Tibial nerve (tissue), 4 donors: ENCODE measurements at places on chromosomes 3 and 15.
A peak's percentile ranks its signal among the peaks of the same experiment; 100 is the strongest.

- no peaks in the 10 kb centered on the region for H3K27me3 ChIP-seq
- H3K27ac ChIP-seq, result no peak overlapping the region
- no peak overlapping the region for H3K4me3 ChIP-seq
Observed at GRCh38 chr15:25477816-25478215, 39.0 kb upstream of the UBE3A start.

DNA sequence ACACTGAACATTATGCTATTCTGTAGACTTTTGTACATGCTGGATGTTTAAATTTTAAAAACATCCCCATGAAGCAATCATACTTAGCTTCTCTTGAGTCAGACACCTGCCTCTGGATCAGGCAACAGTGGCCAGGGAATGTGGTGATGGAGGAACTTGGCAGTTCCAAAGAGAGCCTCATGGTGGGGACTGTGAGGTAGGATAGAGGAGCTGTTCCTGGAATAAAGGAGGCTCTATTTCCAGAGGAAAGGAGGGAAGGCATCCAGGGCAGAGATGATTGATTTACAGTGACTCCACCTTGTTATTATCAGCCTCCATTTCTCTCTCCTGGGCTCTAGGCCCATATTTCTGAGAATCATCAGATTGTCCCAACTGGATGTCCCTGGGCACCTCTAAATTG lies 35.0 kb upstream of the ABHD17C start:
- H3K4me3 ChIP-seq, result no peak overlapping the region
- H3K36me3 ChIP-seq, result no peaks in the 10 kb centered on the region
- no peak for DNase-seq
- H3K4me1 ChIP-seq, result no peaks in the 10 kb centered on the region
- no peaks in the 10 kb centered on the region for H3K27me3 ChIP-seq

DNA sequence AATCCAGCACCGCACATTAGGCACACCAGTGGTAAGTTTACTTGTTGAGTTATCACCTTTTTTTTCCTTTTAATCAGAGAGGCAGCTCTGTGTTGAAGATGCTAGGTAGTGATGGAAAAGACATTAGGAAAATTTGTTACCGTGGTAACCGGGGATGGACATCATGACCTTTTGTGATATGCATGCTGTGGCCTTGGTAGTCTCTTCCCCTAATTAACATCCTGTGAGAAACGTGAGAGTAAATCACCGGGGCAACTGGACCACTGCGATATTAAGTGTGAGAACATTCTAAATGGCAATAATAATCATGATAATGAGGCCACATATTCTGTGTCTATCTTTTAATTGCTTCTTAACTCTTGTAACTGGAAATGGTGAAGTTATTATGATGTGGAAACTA lies 362.0 kb downstream of the CACNA2D3 start:
- DNase-seq, result no peak
- no peaks in the 10 kb centered on the region for H3K36me3 ChIP-seq
- no peak overlapping the region for H3K4me3 ChIP-seq
- no peaks in the 10 kb centered on the region for H3K27me3 ChIP-seq
- H3K4me1 ChIP-seq, result no peaks in the 10 kb centered on the region

GRCh38 chr3:42796332-42796885 lies 7.9 kb downstream of the HIGD1A start:
- H3K27ac ChIP-seq, result no peak overlapping the region
- no peaks in the 10 kb centered on the region for H3K27me3 ChIP-seq
- no peaks in the 10 kb centered on the region for H3K36me3 ChIP-seq

DNA sequence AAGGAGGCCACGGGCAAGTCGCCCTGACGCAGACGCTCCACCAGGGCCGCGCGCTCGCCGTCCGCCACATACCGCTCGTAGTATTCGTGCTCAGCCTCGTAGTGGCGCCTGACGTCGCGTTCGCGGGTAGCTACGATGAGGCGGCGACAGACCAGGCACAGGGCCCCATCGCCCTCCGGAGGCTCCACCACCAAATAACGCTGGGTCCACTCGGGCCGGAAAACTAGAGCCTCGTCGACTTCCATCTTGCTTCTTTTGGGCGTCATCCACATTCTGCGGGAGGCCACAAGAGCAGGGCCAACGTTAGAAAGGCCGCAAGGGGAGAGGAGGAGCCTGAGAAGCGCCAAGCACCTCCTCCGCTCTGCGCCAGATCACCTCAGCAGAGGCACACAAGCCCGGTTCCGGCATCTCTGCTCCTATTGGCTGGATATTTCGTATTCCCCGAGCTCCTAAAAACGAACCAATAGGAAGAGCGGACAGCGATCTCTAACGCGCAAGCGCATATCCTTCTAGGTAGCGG lies at the start of gene EPM2AIP1:
Gene EPM2AIP1, minus strand, starts transcription at position 326 of the 520 bp plus-strand sequence. Its CDS starts 54 bp downstream, at position 272.
- H3K27me3 ChIP-seq, result no peaks in the 10 kb centered on the region
- peaks cover 37% of the 10 kb centered on the region for H3K4me1 ChIP-seq
- peak within 1 kb of the TSS; percentile 99 for H3K27ac ChIP-seq
- no peak for DNase-seq

- no peaks in the 10 kb centered on the region for H3K27me3 ChIP-seq
- H3K36me3 ChIP-seq, result peaks cover 10% of the 10 kb centered on the region
- peak overlapping the region; percentile 92 for H3K27ac ChIP-seq
- H3K4me3 ChIP-seq, result peak overlapping the region; percentile 67
- H3K4me1 ChIP-seq, result no peaks in the 10 kb centered on the region
- DNase-seq, result no peak
Observed at GRCh38 chr3:42590989-42591756, 513 bp downstream of the SS18L2 start.

DNA sequence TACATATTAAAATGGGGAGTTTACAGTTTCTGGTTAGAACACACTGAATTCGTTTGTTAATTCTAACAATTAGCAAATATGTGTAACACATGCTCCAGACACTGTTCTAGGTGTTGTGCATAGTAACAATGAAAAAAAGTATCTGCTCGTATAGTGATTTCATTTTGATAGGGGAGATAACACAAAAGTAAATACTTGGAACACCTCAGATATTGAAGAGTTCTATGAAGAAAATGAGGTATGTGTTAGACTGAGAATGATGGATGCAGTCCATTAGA lies 6.8 kb upstream of the TMF1 start:
- no peak overlapping the region for H3K4me3 ChIP-seq
- peaks cover 4% of the 10 kb centered on the region for H3K4me1 ChIP-seq
- no peak overlapping the region for H3K27ac ChIP-seq
- H3K36me3 ChIP-seq, result peaks cover 22% of the 10 kb centered on the region
- no peak for DNase-seq

DNA sequence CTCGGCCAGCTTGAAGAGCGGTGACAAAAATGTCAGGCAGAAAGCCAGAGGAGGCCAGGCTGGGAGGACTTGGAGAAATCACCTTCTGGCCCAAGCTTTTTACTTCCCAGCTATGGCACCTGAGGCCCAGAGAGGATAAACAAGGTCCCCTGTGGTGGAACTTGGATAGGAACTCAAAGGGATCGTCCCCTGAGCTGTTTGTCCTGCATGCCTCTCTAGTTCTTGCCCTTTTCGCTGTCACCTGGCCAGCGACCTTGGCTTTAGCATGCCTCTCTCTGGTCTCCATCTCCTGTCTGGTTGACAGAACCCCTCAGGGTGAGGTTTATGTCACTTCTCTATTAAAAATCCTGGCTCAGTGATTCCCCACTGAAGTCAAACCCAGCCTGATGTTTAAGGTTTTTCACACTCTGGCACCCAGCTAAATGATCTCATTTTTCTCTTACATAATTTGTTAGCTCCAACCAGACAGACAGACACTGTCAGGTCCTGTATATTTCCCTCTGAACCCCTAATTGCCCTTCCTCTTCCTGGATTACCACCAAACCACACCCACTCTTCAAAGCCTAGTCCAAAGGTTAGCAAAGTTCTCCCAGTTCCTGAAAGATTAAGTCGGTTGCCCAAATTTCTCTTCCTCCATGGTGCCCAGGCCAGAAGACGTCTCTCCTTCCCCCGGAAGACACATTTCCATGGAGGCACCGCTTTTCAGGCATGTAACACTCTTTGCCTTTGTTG lies 169.1 kb downstream of the FAM43A start:
- no peak overlapping the region for H3K4me3 ChIP-seq
- no peak overlapping the region for H3K27ac ChIP-seq
- H3K36me3 ChIP-seq, result no peaks in the 10 kb centered on the region
- no peak for DNase-seq
- H3K27me3 ChIP-seq, result no peaks in the 10 kb centered on the region

- DNase-seq, result no peak
- no peak overlapping the region for H3K27ac ChIP-seq
- no peaks in the 10 kb centered on the region for H3K4me1 ChIP-seq
- H3K27me3 ChIP-seq, result no peaks in the 10 kb centered on the region
Observed at GRCh38 chr3:182342252-182342651, 451.1 kb upstream of the ATP11B start.

- H3K4me3 ChIP-seq, result no peak overlapping the region
- H3K4me1 ChIP-seq, result peaks cover 11% of the 10 kb centered on the region
- DNase-seq, result no peak
- H3K36me3 ChIP-seq, result peaks cover 3% of the 10 kb centered on the region
- H3K27me3 ChIP-seq, result no peaks in the 10 kb centered on the region
Observed at GRCh38 chr3:66386011-66386924, 114.6 kb downstream of the LRIG1 start.

GRCh38 chr3:11717768-11718636 lies 74.3 kb upstream of the VGLL4 start:
- peak; percentile 12 for DNase-seq
- peak overlapping the region; percentile 95 for H3K4me3 ChIP-seq
- peak overlapping the region; percentile 95 for H3K27ac ChIP-seq
- H3K36me3 ChIP-seq, result no peaks in the 10 kb centered on the region
- no peaks in the 10 kb centered on the region for H3K27me3 ChIP-seq
- peaks cover 18% of the 10 kb centered on the region for H3K4me1 ChIP-seq

GRCh38 chr3:125075738-125076137 lies 19.9 kb upstream of the HEG1 start:
- no peaks in the 10 kb centered on the region for H3K27me3 ChIP-seq
- H3K4me1 ChIP-seq, result no peaks in the 10 kb centered on the region
- no peaks in the 10 kb centered on the region for H3K36me3 ChIP-seq
- H3K4me3 ChIP-seq, result no peak overlapping the region

DNA sequence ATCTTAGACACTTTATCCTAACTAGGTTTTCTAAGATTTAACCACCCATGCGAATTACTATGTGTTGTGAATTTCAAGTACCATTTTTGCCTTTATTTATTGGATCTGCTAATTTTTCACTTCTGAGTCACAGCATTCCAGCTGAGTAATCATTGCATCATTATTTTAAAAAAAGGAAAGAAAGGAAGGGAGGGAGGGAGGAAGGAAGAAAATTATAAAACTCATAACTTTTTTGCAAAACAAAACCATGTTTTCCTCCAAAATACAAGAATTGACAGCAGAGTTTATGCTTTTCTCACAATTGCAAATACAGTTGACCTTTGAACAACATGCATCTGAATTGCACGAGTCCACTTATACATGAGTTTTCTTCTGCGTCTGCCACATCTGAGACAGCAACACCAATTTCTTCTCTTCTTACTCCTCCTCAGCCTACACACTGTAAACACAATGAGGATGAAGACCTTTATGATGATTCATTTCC lies 651.4 kb upstream of the NECTIN3 start:
- no peak overlapping the region for H3K27ac ChIP-seq
- peaks cover 7% of the 10 kb centered on the region for H3K4me1 ChIP-seq
- H3K4me3 ChIP-seq, result no peak overlapping the region
- no peaks in the 10 kb centered on the region for H3K27me3 ChIP-seq
- no peaks in the 10 kb centered on the region for H3K36me3 ChIP-seq
- no peak for DNase-seq

GRCh38 chr3:47910777-47911440 lies 105.3 kb downstream of the MAP4 start:
- no peaks in the 10 kb centered on the region for H3K4me1 ChIP-seq
- no peak for DNase-seq
- no peak overlapping the region for H3K27ac ChIP-seq
- peaks cover 81% of the 10 kb centered on the region for H3K36me3 ChIP-seq

DNA sequence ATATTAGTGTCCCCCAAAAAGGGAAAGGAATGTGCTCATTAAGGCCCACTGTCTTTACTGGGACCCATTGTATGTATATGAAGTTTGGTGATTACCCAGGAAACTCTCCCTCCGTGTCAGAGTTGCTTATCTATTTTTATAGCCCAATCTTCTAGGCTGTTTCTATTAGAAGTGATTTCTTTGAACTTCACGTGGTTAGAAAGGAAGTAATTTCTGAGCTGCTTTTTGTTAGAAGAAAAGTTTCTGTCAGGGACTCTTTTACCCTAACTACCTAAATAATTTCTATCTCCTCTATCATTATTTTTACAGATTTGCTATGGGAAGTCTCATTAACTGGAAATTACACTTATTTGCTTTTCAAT lies 17.7 kb upstream of the SENP7 start:
- no peaks in the 10 kb centered on the region for H3K27me3 ChIP-seq
- no peaks in the 10 kb centered on the region for H3K36me3 ChIP-seq
- no peaks in the 10 kb centered on the region for H3K4me1 ChIP-seq

- H3K27me3 ChIP-seq, result no peaks in the 10 kb centered on the region
- H3K36me3 ChIP-seq, result no peaks in the 10 kb centered on the region
- no peaks in the 10 kb centered on the region for H3K4me1 ChIP-seq
Observed at GRCh38 chr3:105368566-105369499, 2.1 kb downstream of the ALCAM start.

GRCh38 chr15:97963779-97964178 lies 3.3 kb downstream of the ARRDC4 start:
- no peak for DNase-seq
- peak overlapping the region; percentile 48 for H3K27ac ChIP-seq
- H3K4me3 ChIP-seq, result no peak overlapping the region
- H3K27me3 ChIP-seq, result no peaks in the 10 kb centered on the region

- H3K4me1 ChIP-seq, result no peaks in the 10 kb centered on the region
- H3K27me3 ChIP-seq, result no peaks in the 10 kb centered on the region
- H3K4me3 ChIP-seq, result no peak overlapping the region
- no peaks in the 10 kb centered on the region for H3K36me3 ChIP-seq
- no peak for DNase-seq
Observed at GRCh38 chr3:154981201-154981600, 98.9 kb upstream of the MME start.

DNA sequence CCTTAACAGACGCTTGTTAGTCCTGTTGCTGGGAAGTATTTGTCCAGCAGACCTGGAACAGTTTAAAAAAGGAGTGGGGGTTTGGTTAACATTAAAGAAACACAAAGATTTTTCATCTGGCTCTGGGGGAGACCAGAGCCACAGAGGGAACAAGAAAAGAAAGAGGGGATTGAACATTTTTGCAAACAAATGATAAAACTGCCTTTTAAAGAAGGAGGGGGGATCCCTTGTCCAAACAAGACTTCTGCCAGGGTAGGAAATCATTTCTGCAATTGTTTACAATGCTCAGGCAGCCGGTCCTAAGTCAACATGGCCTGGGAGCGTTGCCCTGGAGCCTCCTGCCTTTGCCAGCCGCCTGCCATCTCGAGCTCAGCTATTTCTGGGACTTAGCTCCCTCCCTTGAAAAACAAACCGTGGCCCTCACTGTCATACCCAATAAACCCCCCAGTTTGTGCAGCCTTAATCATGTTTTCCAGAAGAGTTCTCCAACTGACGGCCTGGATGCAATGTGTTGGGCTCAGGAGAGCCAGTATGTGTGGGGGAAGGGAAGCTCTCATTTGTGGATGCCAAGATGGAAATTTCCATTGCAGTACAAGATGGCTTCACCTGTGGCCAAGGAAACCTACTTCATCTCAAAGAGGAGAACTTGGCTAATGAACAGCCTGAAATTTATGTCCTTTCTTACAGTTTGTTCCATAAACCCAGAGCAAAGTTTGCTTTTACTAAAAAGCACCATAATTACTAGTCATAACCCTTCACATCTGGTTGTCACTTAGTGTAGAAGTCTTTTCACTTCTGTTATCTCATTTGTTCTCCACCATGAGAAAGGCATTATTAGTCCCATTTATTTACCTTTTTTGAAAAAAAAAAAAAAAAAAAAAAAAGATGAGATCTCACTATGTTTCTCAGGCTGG lies 75.9 kb upstream of the RNU6-1 start:
- peak overlapping the region; percentile 68 for H3K27ac ChIP-seq
- no peaks in the 10 kb centered on the region for H3K36me3 ChIP-seq
- H3K27me3 ChIP-seq, result no peaks in the 10 kb centered on the region
- H3K4me3 ChIP-seq, result no peak overlapping the region
- H3K4me1 ChIP-seq, result peaks cover 16% of the 10 kb centered on the region
- peak; percentile 31 for DNase-seq
